ENCODE measurements at places on chromosomes 1 and 21.

DNA sequence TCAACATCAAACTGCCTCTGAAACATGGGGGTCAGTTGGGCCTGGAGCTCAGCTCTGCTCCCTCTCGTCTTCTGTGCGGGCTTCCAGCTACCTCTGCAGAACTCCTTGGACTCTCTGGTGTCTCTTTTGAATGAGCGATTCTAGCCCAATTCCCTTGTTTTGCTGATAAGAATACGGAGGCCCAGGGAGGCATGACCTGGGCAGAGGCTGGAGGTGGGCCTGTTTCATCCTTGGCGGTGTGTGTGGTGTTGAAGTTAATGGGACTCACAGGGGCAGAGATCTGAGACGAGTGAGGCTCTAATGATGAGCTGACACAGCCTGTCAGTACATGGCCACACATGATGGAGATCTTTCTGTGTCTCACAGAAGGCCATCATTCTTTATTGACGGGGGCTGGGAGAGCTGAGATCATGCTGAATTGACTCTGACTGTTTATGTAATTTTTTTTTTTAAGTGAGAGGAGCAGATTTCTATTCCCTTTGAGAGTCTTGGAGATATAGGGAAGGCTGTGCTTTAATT, 134.5 kb downstream of the URB2 start:
- no peak for DNase-seq

GRCh38 chr1:56135864-56136147, 443.6 kb downstream of the PLPP3 start:
- no peak for DNase-seq

- DNase-seq, result no peak
Observed at GRCh38 chr1:81548918-81549587, 251.7 kb upstream of the ADGRL2 start.

GRCh38 chr1:34057347-34058130, 107.5 kb downstream of the CSMD2 start:
- DNase-seq, result no peak

- no peak for DNase-seq
Observed at GRCh38 chr1:27144920-27145661, 9.8 kb downstream of the SLC9A1 start.

GRCh38 chr1:145871994-145872924, 13.4 kb upstream of the PIAS3 start:
- no peak for DNase-seq

DNA sequence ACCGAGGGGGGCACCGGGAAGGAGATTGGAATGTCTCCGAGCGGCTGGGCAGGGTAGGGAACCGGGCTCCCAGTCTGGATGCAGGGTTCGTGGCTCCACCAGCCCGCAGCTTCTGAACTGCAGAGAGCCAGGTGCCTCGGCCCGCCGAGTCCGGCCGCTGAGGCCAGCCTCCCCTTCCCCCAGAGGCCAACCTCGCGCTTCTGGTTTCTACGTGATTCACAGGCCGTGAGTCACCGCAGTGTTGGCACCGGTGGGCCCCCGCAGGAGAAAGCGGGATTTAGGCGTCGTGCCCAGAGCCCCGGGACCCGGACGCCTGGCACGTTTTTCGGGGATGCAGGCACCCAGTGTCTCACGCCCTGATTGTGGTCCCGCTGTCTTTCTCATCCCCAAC, 458 bp downstream of the CRABP2 start:
- DNase-seq, result peak; percentile 41

DNA sequence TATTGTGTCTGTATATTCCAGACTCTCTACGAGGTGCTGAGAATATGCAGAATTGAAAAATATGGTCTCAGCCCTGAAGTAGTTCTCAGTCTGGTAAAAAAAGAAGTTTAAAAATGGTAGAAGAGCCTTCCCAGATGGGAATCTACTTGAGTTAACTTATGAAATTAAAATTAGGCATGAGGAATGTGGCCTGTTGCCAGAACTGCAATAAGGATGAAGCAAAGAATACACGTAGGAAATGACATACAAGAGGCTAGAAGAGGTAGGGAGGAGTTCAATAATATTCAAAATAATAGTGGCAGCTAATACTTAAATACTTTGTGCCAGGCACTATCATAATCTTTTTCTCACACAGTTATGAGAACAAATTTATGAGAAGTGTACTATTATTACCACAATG, 6.3 kb downstream of the ASPM start:
- no peak for DNase-seq

All from activated T-helper 9 cell treated with anti-CD3 and anti-CD28 coated beads, Interleukin-2, amount 50 U/mL, for 16 hours (primary cell).